NCI-H345 (cell line): ENCODE measurements at places on chromosomes 4 and X.

- DNase-seq, result no peak
These were observed 115.0 kb downstream of the CEP44 start for GRCh38 chr4:174398728-174399127.

GRCh38 chr4:2092669-2093053 lies 33.5 kb downstream of the NAT8L start:
- no peak for DNase-seq

GRCh38 chrX:68945603-68946228 lies 116.9 kb downstream of the EFNB1 start:
- no peak for DNase-seq

GRCh38 chrX:125202591-125203248 lies 117.0 kb upstream of the TEX13C start:
- no peak for DNase-seq

DNA sequence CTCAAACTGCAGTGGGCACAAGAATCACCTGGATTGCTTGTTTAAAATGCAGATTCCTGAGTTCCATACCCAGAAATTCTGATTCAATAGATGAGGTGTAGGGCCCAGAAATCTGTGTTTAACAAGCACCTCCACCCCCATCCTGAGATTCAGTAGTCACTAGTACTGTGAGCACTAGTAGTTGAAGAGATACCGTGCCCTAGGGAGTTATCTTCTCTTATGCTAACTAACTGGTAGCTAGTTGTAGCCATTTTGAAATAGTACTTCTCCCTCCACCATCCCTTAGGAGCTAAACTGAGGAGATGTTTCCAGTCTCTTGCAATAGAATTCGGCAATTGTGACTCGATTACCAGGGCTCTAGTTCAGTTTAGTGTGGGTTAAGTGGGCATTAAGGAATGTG lies 18.4 kb downstream of the KLHL34 start:
- DNase-seq, result no peak

DNA sequence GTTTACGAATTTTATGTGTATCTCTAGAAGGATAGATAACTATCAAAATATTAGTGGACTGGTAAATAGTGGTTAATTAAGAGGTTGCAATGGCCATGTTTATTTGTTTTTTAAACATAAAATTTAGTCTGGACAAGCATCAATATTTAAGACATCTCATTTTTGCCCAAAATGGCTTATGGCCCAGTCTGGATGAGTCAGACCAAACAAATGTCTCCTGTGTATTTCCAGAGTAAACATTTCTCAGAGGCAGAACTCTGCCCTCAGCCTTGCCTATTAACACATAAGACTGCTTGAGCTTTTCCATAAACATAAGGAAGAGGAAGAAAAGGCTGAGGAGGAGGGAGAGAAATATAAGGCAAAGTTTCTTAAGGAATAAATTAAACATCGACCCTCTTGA lies 277.1 kb upstream of the DIAPH2 start:
- no peak for DNase-seq
